ENCODE measurements at places on chromosomes 4 and X.

DNA sequence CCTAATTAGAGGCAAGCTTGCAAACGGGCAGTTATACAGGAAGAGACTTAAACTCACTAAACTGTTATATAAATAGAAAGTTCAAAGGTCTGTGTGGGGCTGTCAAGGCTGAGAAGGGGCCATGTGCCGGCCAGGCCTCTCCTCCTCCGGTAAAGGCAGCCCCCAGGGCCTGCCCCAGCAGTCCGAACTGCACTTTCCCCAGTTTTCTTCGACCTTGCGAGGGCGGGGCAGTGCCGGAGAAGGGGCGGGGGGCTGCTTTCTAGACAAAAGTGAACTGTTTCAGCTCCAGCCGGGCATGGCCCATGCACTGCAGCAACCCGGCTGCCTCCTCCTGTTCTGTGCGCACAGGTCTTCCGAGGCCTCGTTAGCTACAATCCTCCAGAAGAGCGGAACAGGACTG, 4.1 kb downstream of the AFF2 start:
- no peak for DNase-seq

GRCh38 chr4:7323461-7323871, 111.3 kb downstream of the PSAPL1 start:
- no peak for DNase-seq

GRCh38 chrX:45954026-45954425, 591.2 kb downstream of the ZNF674 start:
- no peak for DNase-seq

DNA sequence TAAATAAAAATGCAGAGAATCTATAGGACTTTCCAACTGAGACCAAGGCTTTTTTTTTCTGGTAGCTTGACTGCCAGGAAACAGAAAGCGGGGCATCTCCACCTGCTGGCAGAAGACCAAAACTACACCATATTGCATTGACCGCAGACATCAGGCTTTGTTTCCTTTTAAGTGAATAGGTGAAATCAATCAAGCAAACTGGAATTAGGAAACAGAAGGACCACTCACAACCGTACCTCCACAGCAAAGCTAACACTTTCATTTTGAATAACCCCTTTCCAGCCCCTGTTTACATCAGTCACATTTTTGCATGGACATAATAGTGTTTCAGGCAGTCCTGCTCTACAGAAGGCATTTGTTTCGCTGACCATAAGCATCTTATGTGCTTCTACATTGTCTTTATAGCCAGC, 218.2 kb downstream of the IDS start:
- no peak for DNase-seq

GRCh38 chr4:164484551-164484950, 269.4 kb upstream of the SMIM31 start:
- DNase-seq: no peak

DNA sequence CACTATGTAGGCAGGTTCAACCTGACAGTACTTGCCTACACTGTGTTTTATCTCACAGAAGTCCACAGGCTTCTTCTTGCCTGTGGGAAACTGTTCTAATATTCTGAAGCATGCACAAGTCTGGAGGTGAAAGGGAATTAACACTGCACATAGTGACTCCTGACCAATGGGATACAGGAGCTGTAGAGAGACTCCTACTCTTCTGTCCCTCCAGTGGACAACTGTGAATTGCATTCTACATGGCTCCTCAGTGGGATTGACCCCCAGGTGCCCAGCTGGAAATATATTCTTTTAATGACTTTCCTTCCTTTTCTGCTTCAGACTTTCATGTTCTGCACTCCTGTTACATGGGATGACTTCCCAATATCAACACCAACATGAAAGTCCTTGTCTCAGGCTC, 8.2 kb upstream of the YIPF6 start:
- no peak for DNase-seq

- DNase-seq: no peak
These were observed at the start of gene SLC9A6 for GRCh38 chrX:135985157-135985972. Gene SLC9A6 (plus strand): TSS chrX:135985435. CDS start chrX:135985659, 224 bp downstream.

- DNase-seq: no peak
These were observed 140.9 kb upstream of the ANXA3 start for GRCh38 chr4:78410676-78411075.

DNA sequence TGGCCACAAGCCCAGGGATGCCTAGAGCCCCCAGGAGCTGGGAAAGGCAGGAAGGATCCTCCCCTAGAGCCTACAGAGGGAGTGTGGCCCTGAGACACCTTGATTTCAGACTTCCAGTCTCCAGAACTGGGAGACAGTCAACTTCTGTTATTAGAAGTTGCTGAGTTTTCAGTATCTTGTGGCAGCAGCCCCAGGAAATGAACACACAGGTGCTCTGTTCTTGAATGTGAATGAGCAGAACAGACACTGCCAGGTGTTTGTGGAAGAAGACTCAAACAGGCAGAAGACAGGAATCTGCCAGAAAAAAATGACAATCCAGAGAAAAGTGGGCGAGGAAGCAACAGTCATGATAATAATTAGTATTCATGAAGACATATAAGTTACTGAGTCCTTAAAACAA, 64.5 kb upstream of the STS start:
- no peak for DNase-seq

- DNase-seq: no peak
These were observed 1798.9 kb downstream of the PCDH7 start for GRCh38 chr4:32519060-32519459.

DNA sequence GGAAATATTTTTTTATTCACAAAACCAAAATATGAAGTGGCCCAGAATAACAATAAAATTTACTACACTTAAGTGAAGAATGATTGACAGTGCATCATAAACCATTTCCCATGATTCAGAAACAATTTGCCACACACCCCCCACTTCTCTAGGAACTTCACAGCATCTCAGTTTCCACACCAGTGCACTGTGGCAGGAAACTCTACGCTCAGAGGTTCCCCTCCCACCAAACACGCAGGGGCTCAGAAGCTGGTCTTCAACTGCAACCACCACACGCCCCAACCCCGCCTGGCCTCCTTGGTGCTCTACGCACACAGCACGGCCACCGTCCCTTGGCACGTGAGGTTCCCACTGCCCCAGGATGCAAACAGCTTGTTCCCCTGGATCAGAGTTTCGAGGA, 63.7 kb downstream of the ZFYVE28 start:
- DNase-seq: no peak

DNA sequence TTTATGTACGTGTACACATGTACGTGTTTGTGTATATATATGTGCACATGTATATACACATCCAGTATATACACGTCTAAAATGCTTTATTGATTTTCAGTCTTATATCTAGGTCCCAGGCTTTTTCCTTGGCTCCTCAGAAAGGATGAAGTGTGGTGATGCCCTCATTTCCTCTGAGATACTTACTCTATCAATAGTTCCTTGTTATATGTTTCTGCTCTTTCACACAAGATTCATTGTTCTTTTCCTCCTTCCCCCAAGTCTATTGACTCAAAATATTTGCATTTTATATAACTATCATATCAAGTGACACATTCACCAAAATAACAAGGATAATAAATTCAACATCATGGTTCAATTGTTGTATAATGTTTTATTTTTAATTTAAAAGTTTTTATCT, 359.2 kb downstream of the EPHA5 start:
- no peak for DNase-seq

GRCh38 chr4:79232540-79232939, 93.3 kb downstream of the NAA11 start:
- no peak for DNase-seq

- no peak for DNase-seq
These were observed 10.8 kb upstream of the CRLF2 start for GRCh38 chrX:1223242-1223600.

- no peak for DNase-seq
These were observed 11.9 kb upstream of the HMGB2 start for GRCh38 chr4:173346074-173346473.

- DNase-seq: no peak
These were observed 11.4 kb downstream of the SYN1 start for GRCh38 chrX:47608130-47608810.

- no peak for DNase-seq
These were observed 134.1 kb downstream of the KLHL34 start for GRCh38 chrX:21524008-21524407.

DNA sequence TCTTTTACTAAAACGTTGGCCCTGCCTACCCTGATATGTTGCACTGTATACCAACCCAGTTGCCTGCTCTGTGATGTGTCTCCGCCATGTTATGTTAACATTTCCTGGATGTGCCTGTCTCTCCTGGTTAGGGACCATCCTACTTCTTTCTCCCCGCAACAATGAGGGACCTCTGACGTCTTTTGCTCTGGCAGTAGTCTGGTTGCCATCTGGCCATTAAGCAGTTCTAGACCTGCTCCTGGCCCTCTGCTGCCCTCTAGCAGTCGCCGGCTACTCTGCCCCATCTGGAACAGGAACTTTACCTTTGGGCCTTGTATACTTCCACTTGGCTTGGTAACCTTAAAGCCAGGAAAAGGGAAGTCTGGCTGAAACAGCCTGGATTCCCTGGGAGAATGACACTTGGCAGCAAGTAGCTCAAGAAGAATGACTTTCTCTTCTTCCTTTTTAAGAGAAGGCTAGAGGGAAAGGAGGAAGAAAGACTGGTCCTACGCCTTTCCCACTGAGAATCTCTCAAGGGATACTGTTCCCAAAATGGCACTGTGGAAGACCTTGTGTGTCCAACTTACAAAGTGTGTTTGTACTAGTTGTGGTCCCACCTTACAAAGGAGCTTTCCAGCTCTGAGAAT, 63.5 kb downstream of the GPC3 start:
- no peak for DNase-seq

DNA sequence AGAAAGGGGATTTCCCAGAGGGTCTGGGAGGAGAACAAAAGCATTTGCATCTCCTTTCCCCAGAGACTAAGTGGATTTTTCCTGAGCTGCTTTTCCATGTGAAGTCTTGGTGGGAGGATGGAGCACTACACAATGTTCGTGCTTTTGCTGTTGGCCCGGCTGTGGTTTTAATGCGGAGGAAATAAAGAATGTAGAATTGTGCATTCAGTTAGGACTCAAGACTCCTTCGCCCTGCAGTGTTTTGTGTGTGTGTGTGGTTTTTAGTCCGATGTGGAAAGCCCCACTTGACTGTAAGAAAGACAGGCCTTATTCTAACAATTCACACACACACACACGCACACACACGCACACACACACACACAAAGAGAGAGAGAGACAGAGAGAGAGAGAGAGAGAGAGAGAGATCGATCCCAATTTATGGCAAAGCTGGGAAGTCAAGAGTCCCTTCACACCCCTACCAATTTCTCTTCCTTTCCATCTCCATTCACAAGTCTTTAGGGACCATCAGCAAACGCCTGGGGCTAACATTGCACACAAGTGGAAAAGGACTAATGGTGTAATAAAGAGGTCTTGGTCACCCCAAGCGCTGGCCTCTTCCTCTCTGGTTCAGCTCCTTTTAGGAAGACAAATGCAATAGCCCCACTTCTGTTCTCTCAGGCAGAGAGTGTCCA, 44.2 kb downstream of the CLDN34 start:
- no peak for DNase-seq

GRCh38 chr4:7415927-7416686, 18.6 kb downstream of the PSAPL1 start:
- DNase-seq: no peak

DNA sequence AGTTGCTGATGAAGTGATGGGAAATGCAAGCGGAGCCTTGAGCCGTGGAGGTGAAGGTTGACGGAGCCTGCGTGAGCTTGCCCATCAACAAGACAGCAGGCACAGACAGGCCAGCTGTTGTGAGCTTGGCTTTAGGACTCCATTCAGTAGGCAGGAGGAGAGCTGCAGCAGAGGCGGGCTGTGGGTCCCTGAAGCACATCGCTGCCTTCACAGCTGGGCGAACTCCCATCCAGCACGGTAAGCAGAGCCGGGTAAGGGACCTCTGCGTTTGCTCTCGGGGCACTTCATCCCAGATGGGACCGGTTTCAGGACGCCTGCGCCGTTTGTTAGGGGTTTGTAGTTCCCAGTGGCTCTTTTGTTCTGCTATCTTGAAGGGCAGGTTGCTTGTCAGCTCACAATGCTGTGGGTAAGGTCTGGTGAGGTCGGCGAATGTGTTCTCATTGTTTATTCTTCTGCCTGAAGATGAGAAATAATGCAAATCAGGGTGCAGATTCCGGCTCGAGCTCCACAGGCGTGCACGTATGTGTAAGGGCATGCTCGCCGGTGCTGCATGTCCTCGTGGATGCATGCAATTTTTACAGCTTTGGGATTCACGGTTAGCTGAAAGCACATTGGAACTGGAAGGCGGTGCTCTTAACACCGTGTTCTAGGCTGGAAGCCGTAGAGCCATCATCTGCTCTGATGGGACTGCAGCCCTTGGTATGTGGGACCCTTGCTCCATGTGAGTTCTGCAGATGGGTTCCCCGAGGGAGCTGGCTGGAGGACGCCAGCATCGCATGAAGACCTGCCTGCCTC, 54.6 kb upstream of the CLDN34 start:
- no peak for DNase-seq

GRCh38 chr4:8705161-8706145, 112.9 kb downstream of the CPZ start:
- DNase-seq: no peak

- DNase-seq: no peak
These were observed 332.7 kb upstream of the FGF16 start for GRCh38 chrX:77114501-77114900.

DNA sequence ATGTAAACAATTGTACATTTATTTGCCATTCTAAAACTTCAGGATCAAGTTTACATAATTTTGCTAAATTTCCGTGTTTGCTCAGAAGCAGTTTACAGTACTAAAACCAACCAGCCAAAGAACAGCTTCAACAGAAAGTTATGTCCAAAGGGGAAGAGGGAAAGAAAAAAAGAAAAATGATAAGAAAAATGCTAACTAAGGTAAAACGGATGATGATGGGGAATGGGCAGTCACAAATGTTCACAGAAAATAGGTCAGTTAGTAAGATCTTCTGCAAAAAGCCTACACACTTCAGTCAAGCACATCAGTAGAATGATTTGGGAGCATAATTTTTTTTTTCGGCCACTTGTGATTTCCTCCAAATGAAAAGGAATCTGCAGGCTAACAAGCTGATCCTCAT, 6.3 kb upstream of the COX18 start:
- DNase-seq: no peak

- DNase-seq: no peak
These were observed 18.5 kb downstream of the CNOT6L start for GRCh38 chr4:77800483-77801259.

- no peak for DNase-seq
These were observed 24.0 kb downstream of the BTC start for GRCh38 chr4:74770226-74770910.

- DNase-seq: no peak
These were observed 8.1 kb downstream of the IL1RAPL1 start for GRCh38 chrX:28595346-28595745.

- no peak for DNase-seq
These were observed 226.3 kb upstream of the LDB2 start for GRCh38 chr4:17124767-17125166.

GRCh38 chrX:136684120-136684519, 36.2 kb downstream of the CD40LG start:
- no peak for DNase-seq
